Substantia nigra (tissue), 51 donors: ENCODE measurements at places on chromosomes 2 and 18.

DNA sequence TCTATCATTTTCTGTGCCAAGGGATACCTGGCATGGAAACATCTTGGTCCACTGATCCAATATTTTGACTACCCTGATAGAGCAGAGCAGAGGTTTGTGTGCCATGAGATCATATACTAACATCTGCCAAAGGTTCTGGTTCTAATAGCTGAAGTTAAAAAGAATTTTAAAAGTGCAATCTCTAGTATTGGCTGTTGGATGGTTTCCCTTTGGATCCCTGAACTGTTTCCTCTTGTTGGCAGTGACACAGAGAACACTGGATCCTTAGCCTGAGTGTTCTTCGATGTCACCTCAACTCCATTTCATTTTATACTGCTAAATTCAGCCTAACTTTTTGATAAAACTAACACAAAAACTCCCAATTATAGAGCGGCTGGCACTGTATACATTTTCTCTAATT, 169.3 kb upstream of the FBXO11 start:
- no peak for DNase-seq

DNA sequence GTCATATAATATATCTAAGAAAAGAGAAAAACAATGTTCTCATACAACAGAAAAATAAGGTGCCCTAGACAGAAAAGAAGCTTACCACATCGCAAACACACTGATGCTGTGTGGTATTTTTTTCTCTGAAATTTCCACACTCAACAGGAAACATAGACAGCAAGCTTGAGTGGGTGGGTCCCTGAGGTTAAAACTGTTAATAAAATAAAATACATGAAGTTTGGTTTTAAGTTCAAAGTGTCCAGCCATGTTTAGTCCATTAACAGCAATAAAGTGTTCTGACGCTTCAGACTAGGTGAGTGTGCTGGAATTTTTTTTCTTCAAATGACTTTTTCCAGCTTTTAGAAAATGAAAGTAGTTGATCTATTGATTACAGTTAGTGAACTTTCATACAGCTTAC, 83.3 kb upstream of the EPB41L5 start:
- DNase-seq, result no peak

- DNase-seq, result no peak
Observed at GRCh38 chr18:61400716-61401115, 67.5 kb downstream of the CDH20 start.

DNA sequence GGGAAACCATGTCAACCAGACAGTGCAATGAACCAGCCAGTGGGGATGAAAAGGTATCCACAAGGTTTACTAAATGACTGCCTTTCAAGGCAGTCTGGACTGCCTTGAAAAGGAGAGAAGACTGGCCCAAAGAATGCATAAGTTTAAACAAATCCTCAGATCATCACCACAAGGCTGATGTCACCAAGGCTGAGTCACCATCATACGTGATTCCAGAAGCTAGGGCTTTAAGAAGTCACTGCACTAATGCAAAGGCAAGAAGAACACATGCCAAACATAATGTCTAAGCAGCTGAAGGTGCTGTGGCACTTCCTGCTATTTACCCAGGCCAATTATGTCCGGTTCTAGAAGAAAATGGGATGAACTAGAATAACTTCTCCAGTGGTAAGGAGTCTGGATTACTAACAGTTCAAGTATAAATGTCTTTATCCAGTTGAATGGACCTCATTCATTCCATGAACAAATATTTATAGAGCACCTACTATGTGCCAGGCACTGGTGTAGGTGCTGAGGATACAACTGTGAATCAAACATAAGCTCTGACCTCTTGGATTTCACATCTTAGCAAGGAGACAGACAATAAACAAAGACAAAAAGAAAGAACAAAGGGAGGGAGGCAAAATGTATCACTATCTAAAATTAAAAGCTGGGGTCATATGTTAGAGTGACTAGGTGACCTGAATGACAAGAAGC, 37.6 kb upstream of the ONECUT2 start:
- DNase-seq, result no peak

DNA sequence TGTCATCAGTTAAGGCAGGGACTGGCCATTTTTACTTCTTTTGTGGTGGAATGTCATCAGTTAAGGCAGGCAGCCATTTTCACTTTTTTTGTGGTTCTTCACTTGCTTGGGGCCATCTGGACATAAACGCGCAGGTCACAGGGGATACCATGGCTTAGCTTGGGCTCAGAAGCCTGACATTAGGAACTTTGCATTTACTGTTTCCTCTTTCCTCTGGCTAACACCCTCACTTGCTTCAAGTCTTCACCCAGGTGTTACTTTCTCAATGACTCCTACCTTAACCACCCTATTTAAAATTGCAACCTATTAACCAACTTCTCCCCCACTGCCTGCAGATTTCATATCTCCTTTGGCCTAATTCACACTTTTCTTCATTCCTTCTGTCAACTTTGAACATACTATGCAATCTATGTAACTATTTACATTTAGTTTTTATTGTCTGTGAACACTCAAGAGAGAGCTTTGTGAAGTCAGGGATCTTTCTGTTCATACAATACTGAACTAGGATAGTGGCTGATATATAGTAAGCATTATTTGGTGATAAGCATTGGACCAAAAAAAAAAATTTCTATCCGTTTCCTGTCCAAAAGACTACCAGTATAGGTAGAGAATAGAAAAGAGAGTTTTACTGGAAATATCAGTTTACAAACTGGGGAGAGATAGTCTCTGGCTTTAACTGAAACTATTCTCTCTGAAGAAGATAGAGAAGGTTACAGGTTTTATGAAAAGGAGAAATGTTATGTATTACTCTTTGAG, 600.1 kb upstream of the ZNF804A start:
- no peak for DNase-seq

DNA sequence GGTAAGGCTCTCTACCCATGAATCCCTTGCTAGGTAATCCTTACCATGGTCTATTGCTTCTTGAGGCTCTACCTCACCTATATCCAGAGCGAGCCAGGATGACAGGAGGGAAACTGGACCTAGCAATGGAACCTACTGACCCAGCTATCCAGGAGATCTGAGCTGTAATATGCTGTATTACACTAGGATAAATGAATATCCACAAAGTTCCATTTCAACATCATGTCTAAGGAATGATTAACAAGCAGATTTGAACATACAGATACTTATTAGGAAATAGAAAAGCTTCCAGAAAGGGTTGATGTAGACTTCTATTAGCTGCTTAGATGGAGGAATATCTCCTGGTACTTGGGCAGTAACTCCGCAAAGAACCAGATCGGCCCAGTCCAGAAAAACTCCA, 110.1 kb downstream of the BAZ2B start:
- no peak for DNase-seq

DNA sequence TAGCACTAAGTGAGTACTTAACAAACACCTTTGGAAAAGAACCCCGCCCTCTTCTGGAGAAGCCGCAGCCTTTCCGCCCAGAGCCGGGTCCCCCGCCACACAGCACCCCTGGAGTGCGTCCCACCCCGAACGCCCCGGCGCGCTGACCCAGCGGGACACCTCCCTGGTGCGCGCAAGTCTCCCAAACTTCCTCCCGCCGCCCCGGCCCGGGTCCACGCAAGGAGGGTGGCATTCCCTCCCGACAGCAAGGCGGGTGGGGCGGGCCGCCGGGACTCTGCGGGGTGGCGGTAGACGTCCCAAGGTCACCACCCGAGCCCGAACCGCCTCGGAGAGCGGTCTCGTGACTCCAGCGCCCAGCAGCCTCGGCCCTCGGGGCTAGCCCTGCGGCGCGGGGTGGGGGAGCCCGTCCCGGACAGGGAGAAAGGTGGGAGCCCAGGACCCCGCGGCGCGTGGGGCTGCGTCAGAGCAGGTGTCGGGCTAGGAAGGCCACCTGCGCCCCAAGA, 598 bp downstream of the CCDC93 start:
- DNase-seq, result peak; percentile 40

- DNase-seq, result no peak
Observed at GRCh38 chr18:58843688-58844035, 21.0 kb upstream of the ZNF532 start.

DNA sequence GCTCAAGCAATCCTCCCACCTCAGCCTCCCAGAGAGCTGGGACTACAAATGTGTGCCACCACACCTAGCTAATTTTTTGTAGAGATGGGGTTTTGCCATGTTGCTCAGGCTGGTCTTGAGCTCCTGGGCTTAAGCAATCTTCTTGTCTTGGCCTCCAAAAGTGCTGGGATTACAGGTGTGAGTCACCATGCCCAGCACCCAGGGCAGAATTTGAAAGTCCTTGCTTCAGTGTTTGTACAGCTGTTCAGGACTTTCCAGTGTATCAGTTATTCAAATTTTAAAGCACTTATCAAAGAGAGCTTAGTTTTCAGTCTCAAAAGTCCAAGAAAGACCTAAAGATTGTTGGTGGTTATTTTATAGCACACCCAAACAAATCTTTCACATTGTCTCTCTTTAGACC, 43.6 kb upstream of the VPS54 start:
- DNase-seq, result no peak

DNA sequence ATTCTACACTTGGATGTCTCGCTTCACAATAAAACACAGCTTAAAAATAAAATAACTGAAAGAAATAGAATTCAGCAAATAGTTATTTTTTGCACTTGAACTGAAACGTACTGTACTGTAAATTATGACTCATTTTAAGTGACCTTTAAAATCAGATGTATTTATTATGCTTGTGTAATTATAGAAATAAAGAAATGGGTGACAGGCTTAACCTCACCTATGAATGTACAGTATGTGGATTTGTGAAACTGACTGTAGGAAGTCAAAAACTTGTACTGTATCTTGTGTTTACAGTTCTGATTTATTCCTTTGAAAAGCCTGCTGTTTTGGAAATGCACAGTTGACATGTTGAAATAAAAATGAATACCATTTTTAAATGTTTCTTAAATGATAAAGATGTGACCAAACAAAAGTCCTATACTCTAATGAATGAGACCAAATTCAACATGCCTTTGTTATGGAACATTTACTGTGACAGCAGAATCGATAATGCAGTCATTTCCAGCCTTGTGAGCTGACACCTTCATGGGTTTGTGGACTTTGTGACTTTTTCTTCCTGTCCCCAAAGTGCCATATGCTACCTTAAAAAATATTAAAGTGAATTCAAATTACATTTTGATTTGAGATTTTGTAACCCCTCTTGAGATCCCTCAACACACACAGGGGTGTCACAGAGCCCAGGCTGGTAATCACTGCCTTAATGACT, 32.7 kb downstream of the NEMP2 start:
- no peak for DNase-seq

GRCh38 chr2:10412380-10412779, 35.7 kb downstream of the ODC1 start:
- DNase-seq, result peak; percentile 34

- DNase-seq, result no peak
Observed at GRCh38 chr18:34985963-34986362, 55.2 kb upstream of the MAPRE2 start.

- DNase-seq, result no peak
Observed at GRCh38 chr2:105445976-105446375, 47.1 kb upstream of the FHL2 start.

DNA sequence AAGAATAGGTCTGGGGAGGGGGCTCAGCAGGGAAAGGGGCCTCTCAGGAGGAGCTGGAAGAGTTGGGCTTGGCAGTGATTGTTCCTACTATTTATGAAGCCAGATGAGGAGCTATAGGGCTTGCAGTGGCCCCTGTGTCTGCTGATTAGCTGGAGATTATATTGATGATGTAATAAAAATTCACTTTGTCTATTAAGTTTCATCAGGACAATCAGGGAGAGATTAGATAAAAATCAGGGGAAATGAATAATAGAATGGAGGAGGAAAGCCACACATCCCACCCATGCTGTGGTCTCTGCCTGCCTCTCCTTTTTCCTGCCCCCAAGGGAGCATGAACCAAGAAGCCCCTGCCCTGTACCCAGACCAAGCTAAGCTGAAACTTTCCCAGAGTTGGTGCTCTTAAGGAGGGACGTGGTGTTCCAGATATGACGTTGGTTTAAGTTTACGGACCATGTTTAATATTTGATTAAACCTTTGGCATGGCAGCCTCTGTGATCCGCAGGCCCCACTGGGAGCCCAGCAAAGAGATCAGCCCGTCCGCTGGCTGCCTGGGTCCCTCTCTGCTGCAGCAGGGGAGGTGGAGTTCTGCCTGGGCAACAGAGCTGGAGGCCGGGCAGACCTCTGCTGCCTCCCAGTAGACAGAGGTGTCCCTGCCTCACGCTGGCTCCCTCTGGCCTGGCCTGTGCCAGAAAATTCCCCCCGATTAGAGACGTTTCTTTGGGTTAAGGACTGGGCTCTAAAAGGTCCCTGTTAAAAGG, 15.3 kb downstream of the CELF4 start:
- no peak for DNase-seq

- no peak for DNase-seq
Observed at GRCh38 chr18:69958422-69958821, 10.7 kb upstream of the CD226 start.

- DNase-seq, result peak; percentile 1
Observed at GRCh38 chr2:118061135-118061955, 26.9 kb upstream of the INSIG2 start.

DNA sequence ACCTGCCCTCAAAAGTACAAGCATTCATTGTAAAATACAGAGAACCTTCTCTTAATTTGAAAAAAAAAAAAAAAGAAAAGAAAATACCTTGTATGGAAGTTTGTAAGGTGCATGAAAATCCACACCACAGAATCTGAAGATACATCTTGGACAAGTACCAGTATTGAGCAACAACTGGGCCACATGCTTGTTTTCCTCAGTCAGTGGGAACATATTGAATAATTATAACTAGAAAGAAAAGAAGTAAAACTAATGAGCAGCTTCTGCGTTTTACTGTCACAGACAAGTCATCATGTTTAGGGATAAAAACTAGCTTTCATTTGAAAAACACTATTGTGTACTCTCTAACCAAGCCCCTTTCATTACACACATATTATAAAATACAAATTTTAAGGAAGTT, 5.8 kb upstream of the PEX13 start:
- DNase-seq, result no peak

DNA sequence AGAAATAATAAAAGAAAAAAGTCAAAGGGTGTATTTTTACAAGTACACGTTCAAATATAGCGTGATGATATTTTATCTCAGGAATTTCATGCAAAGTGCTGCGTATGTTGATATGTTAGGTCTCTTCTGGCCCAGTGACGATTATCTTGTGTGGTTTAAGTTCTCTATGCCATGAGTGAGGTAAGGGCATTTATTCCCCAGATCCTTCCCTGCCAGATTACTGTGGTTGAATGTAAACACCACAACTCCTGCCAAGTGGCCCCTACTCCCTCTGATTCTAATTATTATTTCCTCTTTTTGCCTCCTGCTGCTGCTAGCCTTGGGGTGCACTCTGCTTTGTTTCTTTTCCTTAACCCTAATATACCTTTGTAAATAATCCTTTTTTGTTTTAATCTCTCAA, 12.2 kb downstream of the SCN2A start:
- DNase-seq, result no peak

GRCh38 chr2:226740039-226740648, 59.5 kb downstream of the IRS1 start:
- DNase-seq, result no peak

GRCh38 chr18:59279193-59279592, 5.9 kb upstream of the RAX start:
- no peak for DNase-seq
